ENCODE measurements at places on chromosomes 16 and 17. TPM values are rescaled to one million over a fixed set of nuclear protein-coding genes. Genes with fewer than 3 reads are reported as not detected.

GRCh38 chr16:73036074-73036826, 11.7 kb downstream of the ZFHX3 start:
- DNase-seq = no peak
- H3K4me3 ChIP-seq = no peak overlapping the region
- H3K36me3 ChIP-seq = no peaks in the 10 kb centered on the region
- no peak overlapping the region for H3K27ac ChIP-seq
- peaks cover 5% of the 10 kb centered on the region for H3K4me1 ChIP-seq

- peak overlapping the region; percentile 71 for H3K27ac ChIP-seq
- H3K27me3 ChIP-seq = no peaks in the 10 kb centered on the region
- H3K4me3 ChIP-seq = no peak overlapping the region
- peaks cover 9% of the 10 kb centered on the region for H3K36me3 ChIP-seq
- no peak for DNase-seq
- H3K4me1 ChIP-seq = peaks cover 29% of the 10 kb centered on the region
These were observed 16.9 kb downstream of the MAP3K3 start for GRCh38 chr17:63639125-63639524.

GRCh38 chr16:16047761-16048160, 98.3 kb downstream of the ABCC1 start:
- DNase-seq = no peak
- no peaks in the 10 kb centered on the region for H3K27me3 ChIP-seq
- peaks cover 7% of the 10 kb centered on the region for H3K4me1 ChIP-seq
- H3K36me3 ChIP-seq = peaks cover 13% of the 10 kb centered on the region

DNA sequence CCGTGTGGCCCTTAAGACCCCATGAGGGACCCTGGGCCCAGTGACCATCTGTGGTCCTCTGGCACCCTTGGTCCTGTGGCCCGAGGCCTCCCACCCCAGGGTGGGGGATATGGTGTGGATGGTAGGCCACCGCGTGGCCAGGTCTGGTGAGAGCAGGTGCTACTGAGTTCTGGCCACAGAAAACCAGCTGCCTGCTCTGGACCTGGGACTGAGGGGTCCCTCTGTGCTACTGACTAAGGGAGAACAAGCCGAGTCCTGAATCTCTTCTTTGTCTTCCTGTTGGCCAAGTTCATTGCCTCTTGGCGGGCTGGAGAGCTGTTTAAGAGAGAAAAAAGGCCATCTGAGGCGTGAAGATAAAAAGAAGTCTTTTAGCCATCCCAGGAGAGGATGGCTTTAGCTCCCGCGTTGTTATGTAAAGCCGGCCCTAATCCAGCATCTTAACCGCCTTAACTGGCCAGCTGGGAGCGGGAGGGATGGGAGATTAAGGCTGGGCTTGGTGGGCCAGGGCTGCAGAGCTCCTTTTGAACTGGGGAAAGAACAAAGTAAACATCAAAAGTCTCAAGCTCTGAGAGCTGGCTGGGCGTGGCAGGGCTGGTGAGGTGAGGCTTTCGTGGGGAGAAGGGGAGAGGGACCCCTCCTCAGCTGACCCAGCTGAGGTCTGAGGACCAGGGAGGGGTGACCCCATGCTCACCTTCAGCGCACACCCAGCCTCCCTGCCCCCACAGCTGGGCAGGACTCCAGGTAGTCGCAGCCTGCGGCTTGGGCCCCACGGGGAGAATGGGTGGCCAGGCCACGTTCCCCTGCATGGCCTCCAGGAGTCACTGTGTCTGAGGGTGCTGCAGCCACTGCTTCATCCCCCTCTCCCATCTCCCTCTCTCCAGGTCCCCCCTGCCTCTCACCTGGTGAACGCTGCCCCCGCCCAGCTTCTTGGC, 62.4 kb downstream of the NKD1 start:
- no peak overlapping the region for H3K4me3 ChIP-seq
- no peak for DNase-seq
- no peaks in the 10 kb centered on the region for H3K36me3 ChIP-seq
- H3K27ac ChIP-seq = no peak overlapping the region
- no peaks in the 10 kb centered on the region for H3K27me3 ChIP-seq

DNA sequence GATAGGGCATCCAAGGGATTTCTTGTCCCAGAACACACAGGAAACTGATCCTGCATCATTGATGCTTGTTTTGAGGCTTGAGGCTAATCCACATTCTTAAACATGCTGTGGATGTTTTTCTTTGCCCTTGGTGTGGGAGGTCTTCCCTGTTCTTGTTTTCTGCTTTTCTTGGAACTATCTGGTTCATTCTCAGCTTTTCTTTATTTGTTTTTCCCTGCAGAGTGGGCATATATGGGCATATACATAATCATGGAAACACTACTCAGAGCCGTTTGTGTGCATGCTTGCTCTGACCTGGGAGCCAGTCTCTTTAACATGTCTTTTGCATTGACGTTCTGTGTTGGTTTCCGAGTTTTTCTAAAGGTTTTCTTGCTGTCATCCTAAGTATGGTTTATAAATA, 300.0 kb downstream of the SNX29 start:
- no peak for DNase-seq
- H3K27ac ChIP-seq = peak overlapping the region; percentile 4
- H3K4me1 ChIP-seq = peaks cover 15% of the 10 kb centered on the region
- peaks cover 15% of the 10 kb centered on the region for H3K36me3 ChIP-seq
- no peaks in the 10 kb centered on the region for H3K27me3 ChIP-seq

DNA sequence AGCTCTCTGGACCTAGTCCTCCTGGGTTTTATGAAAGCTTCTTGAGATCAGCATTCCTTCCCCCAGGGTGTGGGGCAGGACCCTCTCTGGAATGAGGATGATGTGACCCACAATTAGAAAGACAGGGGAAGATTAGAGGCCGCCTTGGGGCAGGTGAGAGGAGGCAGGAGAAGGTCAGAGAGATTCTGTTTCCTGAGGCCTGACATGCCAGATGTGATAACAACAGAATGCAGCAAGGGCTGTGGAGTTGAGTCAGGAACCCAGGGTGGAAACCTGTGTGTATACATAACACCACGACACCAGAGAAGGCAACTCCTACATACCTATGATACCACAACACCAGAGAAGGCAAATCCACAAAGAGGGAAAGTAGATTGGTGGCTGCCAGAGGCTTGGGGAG, 5.4 kb upstream of the SLC5A10 start:
- peaks cover 32% of the 10 kb centered on the region for H3K27me3 ChIP-seq
- H3K4me3 ChIP-seq = no peak overlapping the region
- peaks cover 2% of the 10 kb centered on the region for H3K36me3 ChIP-seq
- no peak for DNase-seq

DNA sequence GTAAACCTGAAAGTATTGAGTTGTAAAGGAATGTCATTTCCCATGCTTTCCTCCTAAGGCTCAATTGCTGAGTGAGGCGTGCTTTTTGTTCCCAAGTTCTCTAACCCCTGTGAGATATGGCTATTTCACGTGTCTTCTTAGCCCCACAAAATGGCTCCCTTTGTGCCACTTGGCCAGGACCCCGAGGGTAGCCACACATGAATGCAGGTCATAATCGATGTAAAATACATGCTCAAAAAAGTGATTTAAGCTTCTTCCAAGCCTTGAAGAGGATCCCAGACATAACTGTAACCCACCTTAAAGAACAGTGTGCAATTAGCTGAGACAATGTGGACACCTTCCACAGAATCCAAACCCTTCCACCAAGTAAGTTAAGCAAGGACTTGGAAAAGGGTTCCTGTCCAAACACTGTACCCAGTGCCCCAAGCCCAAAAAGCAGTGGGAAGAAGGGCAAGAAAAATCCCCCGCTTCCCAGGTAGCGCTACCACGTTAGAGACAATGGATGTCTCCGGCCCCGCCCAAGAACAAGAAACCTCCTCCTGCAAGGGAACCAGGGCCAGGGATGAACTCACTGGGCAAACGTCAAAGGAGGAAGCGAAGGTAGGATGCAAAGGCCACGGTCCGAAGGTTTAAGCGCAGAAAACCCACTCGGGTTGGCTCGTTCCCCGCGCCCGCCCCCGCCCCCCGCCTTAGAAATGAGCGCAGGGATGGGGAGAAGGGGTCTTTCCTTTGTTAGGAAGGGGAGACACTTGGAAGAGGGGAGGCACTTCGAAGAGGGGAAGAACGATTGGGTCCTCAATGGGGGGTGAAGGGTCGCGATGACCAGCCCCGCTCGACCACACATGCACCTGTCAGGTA, 1.2 kb downstream of the JPT1 start:
- peaks cover 34% of the 10 kb centered on the region for H3K4me1 ChIP-seq
- peaks cover 4% of the 10 kb centered on the region for H3K36me3 ChIP-seq
- peak overlapping the region; percentile 93 for H3K27ac ChIP-seq
- peak overlapping the region; percentile 96 for H3K4me3 ChIP-seq
- H3K27me3 ChIP-seq = no peaks in the 10 kb centered on the region

DNA sequence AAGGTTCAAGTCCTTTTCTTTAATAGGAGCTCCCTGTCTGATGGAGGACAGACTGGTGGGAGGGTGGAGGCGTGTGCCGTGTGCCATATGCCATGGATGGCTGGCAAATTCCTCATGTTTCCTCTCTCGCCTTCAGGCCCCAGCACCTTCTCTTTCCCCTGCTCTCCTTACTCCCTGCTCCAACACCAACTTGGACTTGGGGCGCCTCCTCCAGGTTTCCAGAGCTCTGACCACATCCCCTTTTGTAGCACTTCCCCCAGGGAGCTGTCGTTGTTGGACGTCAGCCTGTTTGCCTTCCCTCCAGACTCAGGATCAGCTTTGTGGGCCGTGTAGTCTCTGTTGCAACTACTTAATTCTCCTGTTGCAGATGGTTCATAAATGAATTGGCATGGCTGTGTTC, 30.7 kb downstream of the TMC7 start:
- no peaks in the 10 kb centered on the region for H3K27me3 ChIP-seq
- no peak for DNase-seq
- H3K27ac ChIP-seq = peak overlapping the region; percentile 41
- no peaks in the 10 kb centered on the region for H3K36me3 ChIP-seq
- no peak overlapping the region for H3K4me3 ChIP-seq

- H3K27me3 ChIP-seq = peaks cover 46% of the 10 kb centered on the region
- H3K4me3 ChIP-seq = no peak overlapping the region
- no peak overlapping the region for H3K27ac ChIP-seq
These were observed 168.4 kb downstream of the ENGASE start for GRCh38 chr17:79242873-79243602.

GRCh38 chr17:794876-795275, 12.7 kb downstream of the MRM3 start:
- DNase-seq = no peak
- no peaks in the 10 kb centered on the region for H3K27me3 ChIP-seq

GRCh38 chr17:77228241-77228752, 87.5 kb downstream of the SEC14L1 start:
- no peak for DNase-seq
- no peak overlapping the region for H3K27ac ChIP-seq
- H3K4me1 ChIP-seq = no peaks in the 10 kb centered on the region
- H3K27me3 ChIP-seq = no peaks in the 10 kb centered on the region
- H3K36me3 ChIP-seq = peaks cover 2% of the 10 kb centered on the region

- no peak for DNase-seq
- H3K27ac ChIP-seq = peak overlapping the region; percentile 89
- no peak overlapping the region for H3K4me3 ChIP-seq
- H3K27me3 ChIP-seq = no peaks in the 10 kb centered on the region
- H3K4me1 ChIP-seq = peaks cover 25% of the 10 kb centered on the region
These were observed 4.1 kb downstream of the CACNB1 start for GRCh38 chr17:39193346-39193745.

GRCh38 chr16:30927789-30928378, 4.5 kb downstream of the FBXL19 start:
- peaks cover 2% of the 10 kb centered on the region for H3K36me3 ChIP-seq
- no peak overlapping the region for H3K4me3 ChIP-seq

DNA sequence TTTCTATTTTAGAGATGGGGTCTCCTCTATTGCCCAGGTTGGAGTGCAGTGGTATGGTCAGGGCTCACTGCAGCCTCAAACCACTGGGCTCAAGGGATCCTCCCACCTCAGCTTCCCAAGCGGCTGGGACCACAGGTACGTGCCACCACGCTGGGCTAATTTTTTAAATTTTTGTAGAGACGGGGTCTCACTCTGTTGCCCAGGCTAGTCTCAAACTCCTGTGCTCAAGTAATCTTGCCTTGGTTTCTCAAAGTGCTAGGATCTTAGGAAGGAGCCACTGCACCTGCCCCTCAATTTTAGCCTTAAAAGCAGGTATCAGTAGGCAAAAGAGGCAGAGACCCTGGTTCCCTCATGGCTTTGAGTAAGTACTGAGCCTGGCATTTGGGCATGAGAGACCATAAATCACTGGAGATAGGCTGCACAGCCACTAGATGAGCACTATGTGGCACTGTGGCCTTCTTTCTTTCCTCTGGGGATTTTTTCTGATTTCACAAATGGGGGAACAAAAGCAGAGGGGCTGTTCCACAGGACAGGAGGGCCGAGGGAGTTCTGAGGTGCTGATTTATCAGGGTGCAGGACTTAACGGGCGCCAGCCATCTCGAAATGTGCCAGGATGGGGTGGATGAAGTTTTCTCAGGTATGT, 82.2 kb downstream of the PLXDC1 start:
- H3K36me3 ChIP-seq = no peaks in the 10 kb centered on the region
- H3K27ac ChIP-seq = peak overlapping the region; percentile 89
- peaks cover 7% of the 10 kb centered on the region for H3K27me3 ChIP-seq

GRCh38 chr16:85688586-85689284, at the start of gene GINS2:
Gene GINS2 (minus strand): TSS chr16:85688954. CDS start chr16:85688898, 56 bp downstream.
- no peaks in the 10 kb centered on the region for H3K27me3 ChIP-seq
- H3K36me3 ChIP-seq = no peaks in the 10 kb centered on the region
- peak within 1 kb of the TSS; percentile 82 for H3K4me3 ChIP-seq
- DNase-seq = peak; percentile 79
- H3K4me1 ChIP-seq = peaks cover 4% of the 10 kb centered on the region
- H3K27ac ChIP-seq = no peak within 1 kb of the TSS

GRCh38 chr16:87463722-87464690, 28.8 kb downstream of the ZCCHC14 start:
- H3K36me3 ChIP-seq = no peaks in the 10 kb centered on the region
- H3K27ac ChIP-seq = peak overlapping the region; percentile 92
- no peak for DNase-seq
- no peaks in the 10 kb centered on the region for H3K27me3 ChIP-seq
- H3K4me1 ChIP-seq = peaks cover 24% of the 10 kb centered on the region

The NOXO1 gene
- total RNA-seq = 0.40 TPM

The PRCD gene
- not detected for total RNA-seq

The CD300LB gene
- total RNA-seq = 1.4 TPM

The SOX8 gene
- total RNA-seq = 3.1 TPM

The CHMP6 gene
- 25.6 TPM for total RNA-seq

The ARHGDIG gene
- total RNA-seq = not detected

The KRT31 gene
- not detected for total RNA-seq

The C16orf95 gene
- 2.6 TPM for total RNA-seq

The TMEM114 gene
- total RNA-seq = not detected

The TEX14 gene
- 0.42 TPM for total RNA-seq

Measured in T-helper 17 cell (primary cell).